ENCODE measurements at places on chromosomes 4 and X.

- no peak for DNase-seq
Measured at GRCh38 chr4:154082760-154083535, 294.1 kb upstream of the SFRP2 start.

GRCh38 chr4:98482847-98483806 is 175.3 kb downstream of the TSPAN5 start:
- no peak for DNase-seq

DNA sequence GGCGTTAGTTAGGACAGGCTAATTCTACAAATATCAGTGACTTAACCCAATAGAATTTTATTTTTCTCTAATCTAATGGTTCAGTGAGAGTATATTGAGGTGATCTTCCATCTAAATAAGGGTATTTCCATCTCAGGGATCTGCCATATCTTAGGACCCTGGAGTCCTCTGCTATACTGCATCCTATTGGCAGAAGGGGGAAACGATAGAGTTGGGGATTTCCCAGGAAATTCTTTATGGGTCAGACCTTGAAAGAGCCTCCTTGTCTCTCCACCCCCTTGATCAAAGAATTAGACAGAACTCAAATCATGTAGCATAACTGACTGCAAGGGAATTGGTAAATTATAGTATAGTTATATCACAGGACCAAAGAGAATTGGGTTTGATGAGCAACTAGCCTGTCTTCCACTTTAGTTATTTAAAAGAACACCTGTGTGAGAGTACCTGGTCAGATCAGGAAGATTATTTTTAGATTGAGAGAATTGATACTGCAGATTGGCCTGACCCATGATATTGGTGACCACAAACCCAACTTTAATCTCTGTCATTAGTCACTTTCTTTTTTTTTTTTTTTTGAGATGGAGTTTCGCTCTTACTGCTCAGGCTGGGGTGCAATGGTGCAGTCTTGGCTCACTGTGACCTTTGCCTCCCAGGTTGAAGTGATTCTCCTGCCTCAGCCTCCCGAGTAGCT is 25.6 kb downstream of the SMARCA5 start:
- DNase-seq: no peak

GRCh38 chr4:107863850-107864371 is 39.2 kb downstream of the SGMS2 start:
- no peak for DNase-seq

- DNase-seq: no peak
Measured at GRCh38 chrX:8730812-8731558, 952 bp downstream of the ANOS1 start.

Data from D721Med (cell line).